Stimulated activated CD4-positive, alpha-beta T cell treated with anti-CD3 and anti-CD28 coated beads, Interleukin-15, amount 100 ng/mL, for 1 hour (primary cell): ENCODE measurements at places on chromosomes 2 and 18.
A peak's percentile ranks its signal among the peaks of the same experiment; 100 is the strongest.

- DNase-seq, result no peak
These were observed 486 bp upstream of the GPR39 start for GRCh38 chr2:132415915-132416722.

- DNase-seq, result no peak
These were observed 163.2 kb upstream of the MYO3B start for GRCh38 chr2:170014769-170015168.

DNA sequence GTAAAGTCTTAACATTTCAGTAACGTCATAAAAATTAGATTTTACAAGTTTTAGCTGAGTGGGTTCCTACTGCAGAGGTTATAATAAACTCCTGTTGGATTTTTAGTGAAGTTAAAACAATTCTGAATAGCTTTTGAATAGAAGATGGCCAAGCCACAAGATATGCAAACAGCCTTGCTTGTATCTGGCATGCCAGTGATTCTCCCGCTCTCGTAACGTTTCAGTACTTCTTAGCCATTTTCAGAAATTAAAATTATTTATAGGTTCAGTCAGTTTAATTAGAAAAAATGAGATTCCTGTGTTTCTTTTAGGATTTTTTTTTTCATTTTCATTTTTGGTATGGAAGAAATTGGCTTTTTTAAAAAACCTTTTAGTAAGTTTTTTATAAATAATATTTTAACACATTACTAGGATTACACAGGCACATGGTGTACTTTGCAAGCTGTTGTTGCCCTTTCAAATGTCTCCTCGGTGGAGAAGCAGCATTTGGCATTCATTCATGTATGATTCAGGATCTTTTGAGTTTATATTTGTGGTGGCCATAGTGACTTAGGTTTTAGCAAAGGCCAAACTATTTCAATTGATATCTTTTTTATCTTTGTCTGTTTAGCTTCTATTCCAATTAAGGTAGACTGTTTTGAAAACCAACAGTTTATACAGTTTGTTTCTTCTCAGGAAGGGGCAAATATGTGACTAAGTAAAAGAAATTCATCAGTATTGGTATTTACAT lies 30.6 kb upstream of the RND3 start:
- no peak for DNase-seq

DNA sequence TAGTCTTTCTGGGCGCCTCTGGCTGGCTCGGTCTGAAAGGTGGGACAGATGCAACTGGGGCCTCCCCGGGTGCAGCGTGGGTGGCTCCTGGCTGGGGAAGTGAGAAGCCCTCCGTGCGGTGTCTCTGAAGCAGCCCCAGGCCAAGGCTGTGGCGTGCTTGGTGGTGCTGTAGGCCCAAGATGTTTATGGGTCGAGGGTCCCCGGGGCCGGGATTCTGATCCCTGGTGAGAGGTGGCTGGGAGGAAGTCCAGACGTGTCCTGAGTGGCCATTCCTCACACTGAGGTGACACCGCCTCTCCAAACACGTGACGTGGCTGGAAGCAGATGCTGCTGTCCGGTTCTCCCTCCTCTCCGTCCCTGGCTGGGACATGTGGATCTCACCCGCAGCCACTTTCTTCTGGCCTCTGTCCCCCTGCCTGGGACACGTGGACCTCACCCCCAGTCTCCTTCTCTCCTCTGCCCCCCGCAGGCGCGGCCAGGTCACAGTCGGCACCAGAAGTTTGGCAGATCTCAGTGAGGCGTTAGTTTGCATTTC lies 12.6 kb downstream of the RTP5 start:
- peak; percentile 63 for DNase-seq

GRCh38 chr2:212359425-212360067 lies 179.1 kb downstream of the ERBB4 start:
- DNase-seq, result no peak

- DNase-seq, result no peak
These were observed 36.6 kb downstream of the CAMKMT start for GRCh38 chr2:44398243-44398897.

DNA sequence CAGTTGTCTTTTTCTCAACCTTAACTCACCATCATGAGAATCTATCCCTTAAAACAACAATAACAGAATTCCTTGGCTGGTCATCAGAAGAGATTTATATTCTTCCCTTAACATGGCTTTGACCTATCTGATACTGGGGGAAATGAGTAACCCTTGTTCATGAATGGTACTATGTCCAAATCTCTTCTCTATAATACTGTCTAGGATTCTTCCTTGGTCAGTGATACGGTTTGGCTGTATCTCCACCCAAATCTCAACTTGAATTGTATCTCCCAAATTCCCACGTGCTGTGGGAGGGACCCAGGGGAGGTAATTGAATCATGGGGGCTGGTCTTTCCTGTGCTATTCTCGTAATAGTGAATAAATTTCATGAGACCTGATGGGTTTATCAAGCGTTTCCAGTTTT lies 282.0 kb upstream of the SIX2 start:
- no peak for DNase-seq

DNA sequence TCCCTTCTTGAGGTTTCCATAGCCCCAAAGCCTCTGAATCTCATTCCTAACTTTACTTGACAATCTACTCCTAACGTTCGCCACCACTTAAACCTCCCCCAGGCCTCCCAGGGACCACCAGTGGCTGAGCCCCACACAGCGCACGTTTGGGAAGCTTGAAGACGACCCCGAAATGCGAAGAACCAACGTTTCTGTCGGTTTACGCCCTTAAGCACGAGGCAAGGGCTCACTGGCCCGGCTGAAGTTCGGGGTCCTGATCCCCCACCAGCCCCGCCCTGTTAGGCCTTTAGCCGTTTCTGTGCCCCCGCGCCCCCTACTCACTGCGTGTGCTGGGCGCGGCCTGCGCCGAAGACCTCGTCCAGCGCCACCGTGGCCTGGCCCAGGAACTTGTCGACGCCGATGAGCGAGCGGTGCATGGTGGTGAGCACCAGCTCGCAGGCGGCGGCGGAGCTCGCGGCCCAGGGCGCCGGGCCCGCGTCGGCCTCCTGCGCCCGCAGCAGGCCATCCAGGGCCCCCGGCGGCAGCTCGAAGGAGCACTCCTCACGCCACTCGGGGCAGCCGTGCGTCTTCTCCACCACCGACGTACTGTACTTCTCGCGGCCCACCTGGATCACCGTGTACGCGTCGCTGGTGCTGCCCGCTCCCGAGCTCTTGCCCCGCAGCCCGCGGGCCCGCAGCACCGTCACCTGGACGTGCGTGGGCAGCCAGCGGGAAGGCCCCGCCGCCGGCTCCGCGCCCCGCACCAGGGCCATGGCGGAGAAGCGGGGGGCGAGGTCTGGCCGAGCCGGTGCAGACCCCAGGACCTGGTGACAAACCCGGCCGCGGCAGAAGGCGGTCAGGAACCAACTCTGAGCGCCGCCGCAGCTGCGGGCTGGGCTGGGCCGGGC lies 479 bp downstream of the RAB11FIP5 start:
- peak; percentile 12 for DNase-seq

GRCh38 chr2:239944694-239945551 lies 80.2 kb downstream of the NDUFA10 start:
- DNase-seq, result no peak

DNA sequence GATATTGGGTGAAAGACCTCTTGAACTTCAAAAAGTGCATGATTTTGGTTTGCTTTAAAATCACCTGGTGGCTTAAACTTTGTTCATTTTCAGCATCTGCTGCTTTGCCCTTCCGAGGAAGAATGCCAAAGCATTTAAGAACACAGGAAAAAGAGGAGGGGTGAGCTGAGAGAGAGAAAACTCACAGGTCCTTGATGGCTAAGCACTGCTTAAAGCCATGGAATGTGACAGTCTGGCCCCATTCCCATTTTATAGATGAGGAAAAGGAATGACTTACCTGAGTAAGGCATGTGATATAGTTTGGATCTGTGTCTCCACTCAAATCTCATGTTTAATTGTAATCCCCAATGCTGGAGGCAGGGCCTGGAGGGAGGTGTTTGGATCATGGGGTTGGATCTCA lies 58.1 kb downstream of the KCNS3 start:
- DNase-seq, result no peak

- DNase-seq, result no peak
These were observed 880.4 kb downstream of the TRIB2 start for GRCh38 chr2:13597176-13597575.

GRCh38 chr2:113173542-113174375 lies at the start of gene PSD4:
PSD4 (plus strand) TSS chr2:113173971; CDS start chr2:113182457, 8,486 bp downstream.
- peak; percentile 66 for DNase-seq

DNA sequence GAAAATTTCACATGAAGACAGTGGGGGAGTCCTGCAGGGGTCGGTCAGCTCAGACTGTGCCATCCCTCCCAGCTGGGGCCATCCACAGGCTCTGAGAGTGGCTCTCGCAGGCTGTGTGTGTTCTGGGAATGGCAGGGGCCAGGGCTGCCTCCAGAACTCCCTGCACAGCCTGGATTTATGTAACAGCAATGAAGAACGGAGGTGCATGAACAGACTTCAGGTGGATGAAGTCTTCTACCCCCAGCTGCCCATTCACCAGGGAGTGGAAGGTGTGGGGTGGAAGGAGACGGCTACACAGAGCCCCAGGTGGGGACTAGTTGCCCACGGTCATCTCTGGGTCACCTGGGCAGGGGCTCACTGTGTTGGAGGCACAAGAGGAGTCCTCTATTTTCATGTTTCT lies 56.1 kb upstream of the HDAC4 start:
- DNase-seq, result no peak

GRCh38 chr2:221289389-221289788 lies 282.7 kb downstream of the EPHA4 start:
- DNase-seq, result no peak

- no peak for DNase-seq
These were observed 325.2 kb downstream of the CYP26B1 start for GRCh38 chr2:71822463-71822862.

DNA sequence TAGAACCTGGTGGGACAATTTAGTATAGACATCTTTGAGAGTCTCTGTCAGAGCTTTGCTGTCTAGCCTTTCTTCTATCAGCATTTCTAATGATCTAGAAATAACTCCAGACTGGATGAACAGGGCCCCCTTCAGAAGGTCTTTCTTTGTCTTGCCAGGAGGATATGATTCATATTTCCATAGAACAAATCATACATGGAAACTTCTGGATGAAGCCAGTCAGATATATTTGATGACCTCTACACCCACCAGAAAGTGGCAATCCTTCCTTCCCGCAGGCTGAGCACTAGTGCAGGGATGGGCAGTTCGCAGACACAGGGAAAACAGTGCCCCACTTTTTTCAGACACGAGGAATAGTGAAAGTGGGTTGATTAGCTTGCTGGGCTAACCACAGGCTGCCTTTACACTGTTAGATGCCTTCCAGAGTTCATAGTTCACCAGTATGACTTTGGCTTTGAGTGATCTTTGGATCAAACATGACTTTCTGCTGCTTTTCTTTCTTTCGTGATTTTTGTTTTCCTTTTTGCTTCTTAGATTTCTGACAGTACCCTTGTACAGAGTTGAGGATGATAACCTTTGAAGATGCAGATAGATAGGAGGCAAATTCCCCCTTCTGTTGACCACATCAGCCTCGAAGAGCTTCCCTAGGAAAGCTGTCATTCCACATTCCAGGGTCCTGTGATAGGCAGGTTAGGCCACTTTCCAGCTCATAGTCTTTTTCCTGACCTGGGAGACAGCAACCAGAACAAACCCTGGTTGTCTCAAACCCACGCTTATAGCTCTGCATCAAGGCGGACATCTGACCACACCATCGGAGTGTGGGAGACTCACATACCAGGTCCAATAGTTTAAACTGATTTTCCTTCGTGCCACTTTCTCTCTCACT lies 237.0 kb downstream of the ZNF407 start:
- DNase-seq, result no peak

DNA sequence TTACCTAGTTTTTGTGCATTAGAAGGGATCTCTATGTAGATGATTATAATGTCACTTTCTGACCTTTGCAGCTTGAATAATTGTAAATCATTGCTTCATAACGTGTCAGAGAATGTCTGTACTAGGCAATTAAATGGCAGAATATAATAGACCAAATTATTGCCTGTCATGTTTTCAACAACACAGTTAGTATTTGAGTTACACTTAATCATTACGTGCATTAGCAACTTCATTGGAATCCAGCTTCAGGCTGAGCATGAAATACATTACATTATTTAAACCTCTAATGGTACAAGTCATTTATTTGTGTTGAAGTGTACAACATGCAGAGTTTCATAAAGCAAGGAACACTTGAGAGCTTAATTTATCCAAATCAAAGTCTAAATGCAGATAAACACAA lies 48.0 kb downstream of the ZNF407 start:
- DNase-seq, result no peak

DNA sequence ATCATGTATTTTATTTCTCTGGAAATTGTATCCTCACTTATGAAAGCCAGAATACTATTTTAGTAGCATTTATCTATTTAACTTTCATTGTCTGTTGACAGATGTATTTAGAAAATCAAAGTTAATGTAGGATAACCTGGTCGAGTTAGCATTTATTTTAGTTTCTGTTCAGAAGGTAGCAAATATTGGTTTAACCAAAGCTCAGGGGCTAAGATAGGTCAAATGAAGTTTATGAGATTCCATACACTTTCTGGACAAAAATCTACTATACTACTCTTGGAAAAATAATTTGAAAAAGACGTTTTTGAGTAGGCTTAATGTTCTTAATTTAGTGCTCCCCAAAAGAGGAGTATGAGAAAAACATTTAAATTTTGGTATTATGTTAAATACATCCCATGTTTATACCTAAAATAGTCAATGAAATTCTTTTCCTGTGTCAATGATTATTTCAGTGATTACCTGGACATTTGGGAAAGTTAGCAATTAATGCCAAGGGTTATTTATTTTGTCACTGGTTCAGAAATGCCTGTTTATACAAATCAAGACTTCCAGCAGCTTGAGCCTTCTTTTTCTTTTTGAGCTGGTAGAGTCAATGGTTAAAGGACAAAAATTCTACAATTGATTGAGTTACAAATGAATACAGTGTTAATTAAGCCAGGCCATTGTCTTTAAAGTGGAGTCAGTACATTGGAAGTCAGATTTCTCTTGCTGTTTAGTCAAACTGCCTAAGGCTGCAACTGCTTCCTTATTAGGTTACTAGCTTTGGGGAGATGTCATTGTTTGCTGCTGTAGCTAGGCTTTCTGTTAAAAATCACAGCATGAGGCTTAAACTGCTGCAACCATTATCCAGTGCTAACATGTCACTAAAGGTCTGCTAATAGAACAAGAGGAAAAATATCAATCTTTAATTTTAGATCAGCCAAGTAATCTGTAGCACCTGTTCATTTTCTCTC lies 182.3 kb downstream of the CAMKMT start:
- DNase-seq, result no peak

DNA sequence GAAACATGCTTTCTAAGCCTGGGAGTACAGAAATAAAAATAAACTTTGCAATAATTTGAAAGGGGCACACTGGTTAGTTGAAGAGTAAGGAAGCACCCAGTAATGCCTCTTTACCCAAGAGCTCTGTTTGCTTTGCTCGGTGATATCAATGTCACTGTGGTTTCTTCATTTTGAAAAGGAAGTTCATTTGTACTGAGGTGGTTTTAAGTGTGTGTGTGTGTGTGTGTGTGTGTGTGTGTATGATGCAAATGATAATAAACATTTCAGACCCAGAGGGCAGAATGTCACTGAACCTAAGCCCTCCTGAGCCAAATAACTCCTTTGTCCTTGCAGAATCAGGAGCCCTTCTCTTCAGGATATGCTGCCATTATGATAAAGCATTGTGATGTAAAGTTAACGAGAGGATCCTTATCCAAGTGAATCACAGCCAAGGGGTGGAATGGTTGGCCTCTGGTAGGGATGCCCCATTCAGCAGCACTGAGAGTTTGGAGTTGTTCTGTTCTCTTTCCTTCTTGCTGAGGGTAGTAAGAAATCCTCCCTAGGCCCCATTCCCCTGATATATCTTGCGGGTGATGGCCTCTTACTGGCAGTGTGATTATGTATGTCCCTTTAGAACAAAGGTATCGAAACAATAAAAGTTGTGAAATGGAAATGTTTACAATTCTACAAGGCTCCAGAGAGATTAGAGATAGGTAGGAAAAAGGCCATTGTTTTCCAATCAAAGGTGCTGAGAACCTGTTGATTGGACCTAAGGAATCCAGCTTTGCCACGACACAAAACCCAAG lies 7.6 kb downstream of the ITGA6 start:
- DNase-seq, result no peak
